ENCODE measurements at places on chromosomes 6 and 20.

- DNase-seq = peak; percentile 38
These were observed 102.9 kb downstream of the SOBP start for GRCh38 chr6:107592806-107593205.

DNA sequence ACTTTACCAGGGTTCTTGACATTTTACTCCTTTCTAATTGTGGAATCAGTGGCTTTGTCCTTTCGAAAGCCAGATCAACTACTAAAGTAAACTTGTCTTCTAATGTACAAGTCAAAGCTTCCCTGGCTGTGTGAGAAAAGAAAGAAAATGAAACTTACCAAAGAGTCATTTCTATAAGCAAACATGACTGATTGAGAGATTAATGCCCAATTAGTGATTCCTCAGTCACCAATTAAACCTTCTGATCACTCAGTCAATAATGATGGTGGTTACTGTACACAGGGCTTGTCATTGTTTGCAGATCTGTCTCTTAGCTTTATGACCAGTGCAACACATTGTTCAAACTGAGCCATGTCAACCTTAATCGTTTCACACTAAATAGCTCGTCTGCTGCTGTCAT lies 1168.4 kb upstream of the CITED2 start:
- no peak for DNase-seq

DNA sequence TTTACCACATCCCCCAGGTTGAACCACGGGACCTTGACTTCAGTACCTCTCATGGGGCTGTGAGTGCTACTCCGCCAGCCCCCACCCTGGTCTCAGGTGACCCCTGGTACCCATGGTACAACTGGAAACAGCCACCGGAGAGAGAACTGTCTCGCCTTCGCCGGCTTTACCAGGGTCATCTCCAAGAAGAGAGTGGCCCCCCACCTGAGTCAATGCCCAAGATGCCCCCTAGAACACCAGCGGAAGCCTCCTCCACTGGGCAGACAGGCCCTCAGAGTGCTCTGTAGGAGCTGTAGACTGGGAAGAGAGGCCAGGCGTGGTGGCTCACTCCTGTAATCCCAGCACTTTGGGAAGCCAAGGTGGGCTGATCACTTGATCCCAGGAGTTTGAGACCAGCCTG lies 1.2 kb upstream of the ATAT1 start:
- no peak for DNase-seq

DNA sequence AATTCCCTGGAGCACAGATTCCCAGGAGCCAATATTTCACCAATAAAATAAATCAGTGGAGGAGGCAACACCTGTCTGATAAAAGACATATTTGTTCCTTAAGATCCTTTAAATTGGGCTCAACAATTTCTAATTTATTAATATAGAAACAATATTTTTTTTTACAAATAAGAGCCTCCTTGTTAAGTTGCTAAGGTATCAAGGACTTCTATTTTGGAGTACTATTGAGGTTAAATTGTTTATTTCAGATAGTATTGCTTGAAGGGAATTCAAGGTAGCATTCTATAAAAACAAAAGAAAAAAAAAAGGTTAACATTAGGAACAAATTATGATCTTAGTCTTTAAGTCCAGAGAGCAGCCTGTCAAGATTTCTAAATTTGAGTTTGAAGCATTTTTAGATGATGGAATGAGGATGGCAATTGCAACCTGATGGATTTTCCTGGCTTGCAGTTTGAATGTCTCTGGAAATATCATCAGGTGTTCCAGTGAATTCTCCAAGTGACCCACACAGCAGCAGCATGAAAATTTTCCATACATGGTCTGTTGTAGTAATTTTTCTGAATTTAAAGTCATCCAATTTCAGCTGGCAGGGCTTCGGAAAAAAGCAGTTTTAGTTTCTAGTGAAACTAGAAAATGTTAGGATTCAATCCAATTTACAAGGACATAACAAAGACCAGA lies 19.3 kb upstream of the NCR2 start:
- no peak for DNase-seq

DNA sequence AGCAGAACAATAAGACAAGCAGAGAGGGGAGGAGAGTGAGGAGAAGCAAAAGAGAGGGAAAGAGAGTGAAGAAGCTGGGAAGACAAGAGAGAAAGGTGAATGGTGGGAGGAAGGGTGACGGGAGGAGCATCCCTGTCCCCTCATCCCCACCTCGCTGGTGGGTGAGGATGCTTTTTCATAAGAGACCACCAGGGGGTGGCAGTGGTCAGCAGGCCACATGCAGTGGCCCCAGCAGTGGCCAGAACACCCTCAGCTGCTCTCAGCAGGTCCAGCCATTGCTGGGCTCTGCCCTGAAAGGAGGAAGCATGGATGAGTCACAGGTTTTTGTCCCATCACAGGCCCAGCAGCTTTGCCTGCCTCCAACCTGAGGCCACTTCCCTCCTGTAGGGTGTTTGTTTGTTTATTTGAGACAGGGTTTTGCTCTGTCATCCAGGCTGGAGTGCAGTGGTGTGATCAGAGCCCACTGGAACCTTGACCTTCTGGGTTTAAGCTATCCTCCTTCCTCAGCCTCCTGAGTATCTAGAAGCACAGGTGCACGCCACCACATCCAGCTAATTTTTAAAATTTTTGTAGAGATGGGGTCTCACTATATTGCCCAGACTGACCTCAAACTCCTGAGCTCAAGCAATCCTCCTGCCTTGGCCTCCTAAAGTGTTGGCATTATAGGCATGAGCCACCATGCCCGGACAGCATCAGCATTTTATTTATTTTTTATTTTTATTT lies 24.0 kb downstream of the FGD2 start:
- peak; percentile 85 for DNase-seq

GRCh38 chr20:51792960-51793359 lies 9.4 kb downstream of the SALL4 start:
- DNase-seq = no peak

GRCh38 chr20:24670341-24670872 lies 201.0 kb downstream of the SYNDIG1 start:
- no peak for DNase-seq

DNA sequence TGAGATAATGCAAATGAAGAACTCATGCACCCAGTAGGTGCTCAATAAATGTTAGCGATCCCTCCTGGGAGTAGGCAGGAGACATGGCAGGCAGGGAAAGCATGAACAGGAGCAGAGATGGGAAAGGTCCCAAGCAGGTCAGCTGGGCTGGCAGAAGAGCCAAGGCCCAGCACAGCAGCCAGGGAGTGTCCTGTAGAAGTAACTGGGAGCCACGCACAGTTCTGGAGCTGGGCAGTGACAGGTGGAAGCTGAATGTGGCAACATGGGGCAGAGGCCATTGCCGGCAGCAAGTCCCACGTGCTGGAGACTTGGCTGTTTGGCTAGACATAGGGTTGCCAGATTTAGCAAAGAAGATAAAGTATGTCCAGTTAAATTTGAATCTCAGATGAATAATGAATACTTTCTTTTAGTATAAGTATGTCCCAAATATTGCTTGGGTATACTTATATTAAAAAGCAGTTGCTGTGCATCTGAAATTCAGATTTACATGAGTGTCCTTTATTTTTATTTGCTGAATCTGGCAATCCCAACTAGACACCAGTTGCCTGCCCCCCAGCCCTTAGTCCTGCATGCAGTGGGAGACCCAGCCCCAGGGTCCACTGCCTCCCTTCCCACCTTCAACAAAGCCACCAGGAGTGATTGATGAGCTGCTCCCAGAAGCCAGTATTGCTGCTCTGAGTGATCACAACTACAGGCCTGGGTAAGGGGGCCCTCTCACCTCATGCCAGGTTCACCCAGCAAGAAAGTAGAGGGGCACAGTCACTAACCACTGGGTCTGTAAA lies 3.7 kb upstream of the LPIN3 start:
- no peak for DNase-seq

- DNase-seq = peak; percentile 65
These were observed 207.9 kb downstream of the MYLK4 start for GRCh38 chr6:2542858-2543218.

DNA sequence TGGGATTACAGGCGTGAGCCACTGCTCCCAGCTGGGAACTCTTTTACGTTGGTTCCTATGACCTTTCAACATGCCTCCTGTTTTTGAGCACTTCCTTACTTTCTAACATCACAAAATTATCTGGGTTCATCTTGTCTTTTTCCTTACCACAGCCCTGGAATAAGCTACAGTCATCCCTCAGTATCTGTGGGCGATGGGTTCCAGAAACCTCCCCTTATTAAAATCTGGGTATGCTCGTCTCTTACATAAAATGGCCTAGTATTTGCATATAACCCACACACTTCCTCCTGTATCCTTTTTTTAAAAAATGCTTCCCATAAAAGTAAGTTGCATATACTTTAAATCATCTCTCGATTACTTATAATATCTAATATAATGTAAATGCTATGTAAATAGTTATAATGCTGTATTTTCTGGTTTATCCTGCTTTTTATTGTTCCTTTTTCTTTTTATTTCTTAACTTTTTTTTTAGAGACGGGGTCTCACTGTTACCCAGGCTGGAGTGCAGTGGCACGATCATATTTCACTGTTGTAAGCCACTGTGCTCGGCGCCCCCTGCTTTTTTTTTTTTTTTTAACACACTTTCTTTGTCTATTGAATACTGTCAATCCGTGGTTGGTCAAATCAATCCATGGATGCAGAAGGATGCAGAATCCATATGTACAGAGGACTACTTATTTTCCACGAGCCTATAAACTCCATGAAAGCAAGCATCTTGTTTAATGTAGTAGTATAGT lies 9.2 kb downstream of the RPF2 start:
- DNase-seq = no peak

GRCh38 chr20:2213401-2213800 lies 82.4 kb upstream of the TGM3 start:
- DNase-seq = no peak

GRCh38 chr6:30265594-30265993 lies 52.4 kb upstream of the TRIM26 start:
- DNase-seq = no peak

DNA sequence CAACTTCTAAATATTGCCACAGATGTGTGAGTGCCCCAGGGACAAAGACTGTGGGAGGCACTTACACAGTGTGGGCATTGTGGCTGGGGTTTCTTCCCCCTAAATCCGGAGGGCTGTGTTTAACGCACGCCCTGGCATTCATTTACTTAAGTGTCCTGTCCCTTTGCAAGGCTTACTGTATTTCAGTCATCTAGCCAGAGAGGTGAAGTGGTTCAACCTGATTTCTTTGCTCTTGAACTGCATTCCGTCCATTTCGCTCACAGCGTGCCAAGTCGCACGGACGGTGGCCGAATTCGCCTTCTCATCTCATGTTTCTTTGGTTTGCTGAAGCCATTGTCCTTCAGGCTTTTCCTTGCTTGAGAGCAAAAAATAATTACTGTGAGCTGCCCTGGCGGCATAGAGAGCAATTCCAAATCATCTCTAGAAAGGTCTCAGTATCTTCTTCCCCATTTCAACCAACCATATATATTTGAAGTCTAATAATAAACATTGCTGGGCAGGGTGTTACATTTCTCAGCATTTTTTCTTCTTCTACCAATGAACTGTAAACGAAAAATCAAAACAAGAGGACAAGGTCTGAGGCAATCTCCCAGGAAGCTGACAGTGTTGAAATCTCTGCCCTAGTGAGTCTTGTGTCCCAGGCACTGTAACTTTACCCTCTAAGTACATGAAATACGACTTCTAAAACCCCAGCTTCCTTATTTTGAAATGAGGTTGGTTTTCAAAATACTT lies 16.9 kb downstream of the SYTL3 start:
- DNase-seq = no peak

DNA sequence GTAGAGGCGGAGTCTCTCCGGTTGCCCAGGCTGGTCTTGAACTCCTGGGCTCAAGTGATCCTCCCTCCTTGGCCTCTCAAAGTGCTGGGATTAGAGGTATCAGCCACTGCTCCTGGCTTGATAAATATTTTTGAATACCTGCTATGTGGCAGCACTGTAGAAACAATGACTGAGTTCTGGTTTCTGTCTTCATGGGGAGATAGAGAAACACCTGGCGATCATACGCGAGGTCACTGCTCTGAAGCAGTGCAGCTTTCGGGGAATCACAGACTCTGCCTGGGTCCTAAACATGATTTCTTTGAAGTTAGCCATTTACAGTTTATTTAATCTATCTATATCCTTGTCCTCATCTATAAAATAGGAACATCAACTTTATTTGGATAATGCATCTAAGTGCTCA lies 31.2 kb downstream of the DOK5 start:
- no peak for DNase-seq

GRCh38 chr6:63049216-63049615 lies 162.1 kb upstream of the FKBP1C start:
- DNase-seq = no peak

DNA sequence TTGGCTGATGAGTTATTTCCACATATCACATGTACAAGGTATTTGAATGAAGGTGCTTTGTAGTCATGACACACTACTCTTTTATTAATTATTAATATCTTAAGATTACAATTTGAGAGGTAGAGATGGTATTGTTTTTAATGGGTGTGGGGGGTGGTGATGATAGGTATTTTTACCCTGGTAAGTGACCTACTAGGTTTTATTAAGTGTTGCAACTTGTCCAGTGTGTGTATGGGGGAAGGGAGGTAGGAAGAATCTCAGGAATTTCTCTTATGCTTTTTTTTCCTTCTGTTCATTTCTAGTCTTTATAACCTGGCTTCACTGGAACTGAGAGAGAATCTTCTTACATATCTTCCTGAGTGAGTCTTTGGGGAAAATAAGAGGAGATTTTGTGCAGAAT lies 101.4 kb downstream of the LRRC1 start:
- peak; percentile 40 for DNase-seq

Measured in fibroblast of skin of back (primary cell).